ENCODE measurements at places on chromosomes 16 and 17. TPM values are rescaled to one million over a fixed set of nuclear protein-coding genes. Genes with fewer than 3 reads are reported as not detected.

IRX3 gene
- 0.38 TPM for polyA plus RNA-seq

TEKT1 gene
- polyA plus RNA-seq = not detected

KRT12 gene
- not detected for polyA plus RNA-seq

ZNF385C gene
- polyA plus RNA-seq = 0.49 TPM

GRB7 gene
- polyA plus RNA-seq = 0.23 TPM
